Right lung (tissue), 10 donors: ENCODE measurements at places on chromosomes 2 and 18. TPM values are rescaled to one million over a fixed set of nuclear protein-coding genes. Genes with fewer than 3 reads are reported as not detected.
A peak's percentile ranks its signal among the peaks of the same experiment; 100 is the strongest.

The HNRNPLL gene
- 89.7 TPM for polyA plus RNA-seq

DNA sequence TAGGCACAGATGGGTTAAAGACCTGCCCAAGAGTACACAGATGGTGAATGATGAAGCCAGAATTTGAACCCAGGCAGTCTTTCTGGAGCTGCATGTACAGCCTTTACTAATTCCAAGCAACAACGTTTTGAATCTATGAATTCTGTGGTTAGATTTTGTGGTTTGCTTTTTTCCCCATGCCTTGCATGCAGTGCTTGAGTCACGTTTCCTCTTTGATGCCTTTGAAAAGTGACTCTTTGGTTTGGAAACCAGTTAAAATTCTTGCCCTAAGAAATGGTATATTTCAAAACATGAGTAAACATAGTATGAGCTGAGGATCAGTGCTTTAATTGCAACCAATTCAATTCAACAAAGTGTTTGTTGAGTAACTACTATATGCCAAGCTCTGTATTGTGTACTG lies 48.2 kb upstream of the PPM1B start:
- no peak for DNase-seq

The PTPN4 gene
- polyA plus RNA-seq, result 24.8 TPM

The IL36A gene
- not detected for polyA plus RNA-seq

- DNase-seq, result no peak
Observed at GRCh38 chr2:217465100-217465499, 537.7 kb downstream of the TNS1 start.

The ANKRD30B gene
- polyA plus RNA-seq, result not detected

- DNase-seq, result no peak
Observed at GRCh38 chr2:12737297-12737696, 20.6 kb downstream of the TRIB2 start.

- DNase-seq, result peak; percentile 40
Observed at GRCh38 chr2:30300456-30301221, 69.3 kb downstream of the LBH start.

GRCh38 chr2:128385365-128385764 lies 66.7 kb upstream of the HS6ST1 start:
- DNase-seq, result no peak

- DNase-seq, result no peak
Observed at GRCh38 chr2:239465017-239466001, 64.5 kb upstream of the HDAC4 start.

The EDAR gene
- 7.2 TPM for polyA plus RNA-seq

- no peak for DNase-seq
Observed at GRCh38 chr18:22141211-22141610, 28.2 kb upstream of the GATA6 start.

The CRYGC gene
- polyA plus RNA-seq, result not detected

The L3MBTL4 gene
- 7.1 TPM for polyA plus RNA-seq

The CRYBA2 gene
- not detected for polyA plus RNA-seq

DNA sequence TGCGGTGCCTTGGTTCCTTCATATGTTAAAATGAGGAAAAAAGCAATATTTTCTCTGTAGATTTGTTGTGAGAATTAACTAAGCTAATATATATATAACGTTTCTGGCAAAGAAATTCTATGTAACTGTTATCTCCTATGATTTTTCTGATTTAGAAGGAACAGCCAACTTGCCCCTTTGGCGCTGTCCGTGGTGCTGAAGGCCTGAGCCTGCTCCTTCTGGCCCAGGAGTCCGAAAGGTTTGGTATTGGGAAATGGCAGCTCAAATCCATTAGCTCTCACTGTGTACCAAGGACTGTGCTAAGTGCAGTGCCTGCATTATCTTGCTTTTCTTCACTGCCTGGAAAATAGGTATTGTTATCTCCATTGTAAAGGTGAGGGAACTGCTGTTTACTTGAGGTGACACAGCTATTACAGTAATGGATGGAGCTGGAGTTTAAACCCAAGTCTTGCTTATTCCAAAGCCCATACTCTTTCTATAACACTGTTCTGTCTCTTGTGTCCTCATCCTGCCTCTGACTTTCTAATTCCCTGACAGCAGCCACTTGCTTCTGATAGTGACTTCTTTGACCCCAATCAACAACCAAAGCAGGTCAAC lies 52.2 kb downstream of the C1QL2 start:
- DNase-seq, result peak; percentile 29

- no peak for DNase-seq
Observed at GRCh38 chr2:9076210-9076609, 72.7 kb upstream of the MBOAT2 start.

The HOXD13 gene
- polyA plus RNA-seq, result not detected

- peak; percentile 48 for DNase-seq
Observed at GRCh38 chr2:30072250-30072842, 74.5 kb upstream of the YPEL5 start.

DNA sequence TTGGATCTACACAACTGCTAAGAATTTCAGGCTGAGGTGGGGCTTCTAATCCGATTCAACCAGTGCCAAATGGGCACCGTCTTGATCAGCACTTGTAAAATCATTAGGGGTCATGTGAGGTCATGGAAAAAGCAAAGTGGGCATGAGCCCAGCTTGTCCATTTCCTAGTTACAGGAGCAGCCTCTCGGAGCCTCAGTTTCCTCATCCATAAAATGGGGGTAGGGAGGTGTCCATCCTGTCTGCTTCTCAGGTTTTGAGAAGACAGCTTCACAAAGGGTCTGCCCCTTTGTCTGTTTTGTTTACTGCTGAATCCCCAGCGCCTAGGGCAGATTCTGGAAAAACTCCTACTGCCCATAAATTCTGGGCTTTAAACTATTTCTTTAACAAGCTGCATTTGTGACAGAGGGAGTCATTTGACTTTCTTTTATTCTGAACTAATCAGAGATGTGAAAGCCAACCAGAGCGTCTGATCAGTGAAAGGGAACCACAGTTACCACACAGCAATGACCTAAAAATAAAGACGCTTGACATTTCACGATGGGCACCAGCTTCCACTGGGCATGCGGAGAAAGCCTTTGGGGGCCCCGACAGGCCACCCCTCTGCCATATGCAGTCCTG lies 38.9 kb downstream of the DNMT3A start:
- DNase-seq, result no peak

GRCh38 chr2:175926272-175926671 lies 75.8 kb downstream of the LNPK start:
- DNase-seq, result no peak

The RTP5 gene
- not detected for polyA plus RNA-seq

DNA sequence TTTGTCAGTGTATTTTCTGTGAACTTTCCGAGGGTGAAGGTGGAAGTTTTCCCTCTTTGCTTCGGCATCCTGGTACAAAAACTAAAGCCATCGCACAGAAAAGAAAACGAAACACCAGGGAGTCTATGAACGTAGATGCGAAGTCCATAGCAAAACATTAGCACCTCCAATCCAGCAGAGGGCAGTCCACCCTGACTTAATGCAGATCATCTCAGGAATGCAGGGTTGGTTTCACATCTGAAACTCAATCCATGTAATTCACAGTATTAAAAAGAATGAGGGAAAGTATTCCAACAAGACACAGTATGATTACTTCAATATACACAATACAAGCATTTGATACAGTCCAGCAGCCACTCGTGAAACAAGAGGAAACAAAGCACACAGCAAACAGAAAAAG lies 70.8 kb downstream of the RTP5 start:
- no peak for DNase-seq

DNA sequence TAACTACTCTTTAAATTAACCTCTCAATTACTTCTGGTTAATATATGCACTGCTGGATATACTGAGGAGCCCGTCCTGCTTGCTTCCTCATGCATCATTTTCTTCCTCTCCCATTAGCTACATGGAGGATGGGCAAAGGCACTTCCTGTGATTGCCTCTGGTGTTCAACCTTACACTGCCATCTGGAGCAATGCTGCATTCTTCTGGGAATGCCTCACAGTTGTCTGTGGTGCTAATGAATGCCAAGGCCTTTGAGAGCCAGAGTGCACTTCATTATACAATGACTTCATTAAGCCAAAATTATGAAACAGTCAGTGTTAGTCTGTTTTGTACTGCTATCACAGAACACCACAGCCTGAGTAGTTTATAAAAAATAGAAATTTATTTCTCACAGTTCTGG lies 134.8 kb upstream of the DOCK10 start:
- DNase-seq, result no peak

- no peak for DNase-seq
Observed at GRCh38 chr2:227780981-227781615, 32.5 kb upstream of the CCL20 start.

The ANKRD29 gene
- 38.0 TPM for polyA plus RNA-seq

GRCh38 chr2:187263675-187264560 lies 184.1 kb downstream of the CALCRL start:
- peak; percentile 7 for DNase-seq

The WDR43 gene
- 46.2 TPM for polyA plus RNA-seq

DNA sequence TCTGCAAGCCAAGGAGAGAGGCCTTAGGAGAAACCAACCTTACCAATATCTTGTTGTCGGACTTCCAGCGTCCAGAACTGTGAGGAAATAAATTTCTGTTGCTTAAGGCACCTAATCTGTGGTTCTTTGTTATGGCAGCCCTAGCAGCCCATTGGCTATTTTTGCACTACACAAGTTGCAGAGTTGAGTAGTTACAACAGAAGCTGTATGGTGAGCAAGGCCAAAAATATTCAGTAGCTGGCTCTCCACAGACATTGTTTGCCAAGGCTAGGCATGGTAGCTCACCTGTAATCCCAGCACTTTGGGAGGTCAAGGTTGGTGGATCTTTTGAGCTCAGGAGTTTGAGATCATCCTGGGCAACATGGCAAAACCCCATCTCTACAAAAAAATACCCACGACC lies 27.1 kb upstream of the SCYGR1 start:
- DNase-seq, result no peak
